ENCODE measurements at places on chromosomes 13 and 19. TPM values are rescaled to one million over a fixed set of nuclear protein-coding genes. Genes with fewer than 3 reads are reported as not detected.

- no peak for DNase-seq
Observed at GRCh38 chr19:11678504-11678903, 60.2 kb downstream of the ZNF823 start.

COMMD6 gene
- 151 TPM for polyA plus RNA-seq

DNA sequence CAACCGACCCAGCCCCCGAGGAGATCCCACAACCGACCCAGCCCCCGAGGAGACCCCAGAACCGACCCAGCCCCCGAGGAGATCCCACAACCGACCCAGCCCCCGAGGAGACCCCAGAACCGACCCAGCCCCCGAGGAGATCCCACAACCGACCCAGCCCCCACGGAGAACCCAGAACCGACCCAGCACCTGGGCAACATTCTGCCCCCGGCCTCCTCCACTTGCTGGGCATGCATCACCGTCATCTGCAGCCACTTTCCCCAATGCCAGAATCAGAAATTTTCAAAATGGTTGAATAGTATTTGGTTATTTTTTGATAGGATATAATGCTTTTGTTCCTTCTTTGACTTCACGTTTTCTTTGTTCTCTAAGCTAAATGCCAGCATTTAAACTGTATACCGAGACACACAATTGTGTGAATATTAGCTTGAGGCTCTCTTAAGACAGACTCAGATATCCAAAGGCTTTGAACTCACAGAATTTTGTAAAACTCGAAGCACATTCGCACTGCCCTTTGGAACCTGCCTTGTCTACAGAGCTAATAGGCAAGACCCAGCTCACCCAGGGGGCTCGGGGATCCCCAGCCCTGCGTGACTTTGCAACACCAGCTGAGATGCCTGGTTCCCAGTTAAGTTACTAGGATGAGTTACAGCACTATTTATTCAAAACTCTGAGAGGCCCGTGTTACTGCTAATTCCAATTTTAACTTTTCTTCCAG, 15.5 kb upstream of the RASA3 start:
- DNase-seq: no peak

- no peak for DNase-seq
Observed at GRCh38 chr13:36872621-36873020, 47.4 kb downstream of the SMAD9 start.

DNA sequence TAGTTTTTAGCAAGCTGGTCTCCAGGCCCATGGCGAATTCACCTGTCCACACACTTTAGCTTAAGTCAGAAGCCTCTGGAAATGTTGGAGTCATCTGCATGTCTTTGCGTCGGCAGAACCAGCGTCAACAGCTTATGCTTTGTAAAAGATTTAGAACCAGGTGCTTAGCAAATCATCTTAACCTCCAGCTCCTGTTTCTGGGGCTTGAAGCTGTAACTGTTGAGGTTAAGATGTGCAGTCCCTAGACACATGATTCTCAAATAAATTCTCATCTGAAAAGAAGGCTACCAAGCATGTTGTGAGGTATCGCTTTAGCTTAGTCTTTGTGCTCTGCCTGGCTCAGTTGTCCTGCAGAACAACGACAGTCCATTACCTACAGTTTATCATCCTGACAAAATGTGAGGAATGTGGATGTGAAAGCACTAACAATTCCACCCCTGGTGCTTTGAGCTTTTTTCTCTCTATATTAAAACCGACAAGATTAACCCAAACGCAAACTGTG, 4.4 kb downstream of the EFNB2 start:
- DNase-seq: no peak

DNA sequence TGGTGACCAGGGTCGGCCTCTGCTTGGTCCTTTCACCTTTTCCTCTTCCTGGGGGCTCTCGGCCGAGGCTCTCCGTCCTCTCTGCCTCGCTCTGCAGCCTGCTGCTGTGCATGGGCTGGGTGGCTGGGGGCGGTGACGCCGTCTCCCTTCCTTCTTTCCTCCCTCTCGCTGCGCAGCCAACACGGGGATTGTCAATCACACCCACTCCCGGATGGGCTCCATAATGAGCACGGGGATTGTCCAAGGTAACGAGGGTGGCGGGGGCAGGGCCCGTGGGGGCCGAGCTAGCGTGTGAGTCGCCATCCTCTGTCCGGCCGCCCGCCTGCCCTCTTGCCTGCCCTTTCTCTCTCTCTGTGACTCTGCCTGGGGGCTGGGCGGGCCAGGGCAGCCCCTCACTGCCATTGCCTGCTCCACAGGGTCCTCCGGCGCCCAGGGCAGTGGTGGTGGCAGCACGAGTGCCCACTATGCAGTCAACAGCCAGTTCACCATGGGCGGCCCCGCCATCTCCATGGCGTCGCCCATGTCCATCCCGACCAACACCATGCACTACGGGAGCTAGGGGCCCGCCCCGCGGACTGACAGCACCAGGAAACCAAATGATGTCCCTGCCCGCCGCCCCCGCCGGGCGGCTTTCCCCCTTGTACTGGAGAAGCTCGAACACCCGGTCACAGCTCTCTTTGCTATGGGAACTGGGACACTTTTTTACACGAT, 7.1 kb downstream of the YIPF2 start:
- DNase-seq: no peak

KL gene
- 3.9 TPM for polyA plus RNA-seq

DNA sequence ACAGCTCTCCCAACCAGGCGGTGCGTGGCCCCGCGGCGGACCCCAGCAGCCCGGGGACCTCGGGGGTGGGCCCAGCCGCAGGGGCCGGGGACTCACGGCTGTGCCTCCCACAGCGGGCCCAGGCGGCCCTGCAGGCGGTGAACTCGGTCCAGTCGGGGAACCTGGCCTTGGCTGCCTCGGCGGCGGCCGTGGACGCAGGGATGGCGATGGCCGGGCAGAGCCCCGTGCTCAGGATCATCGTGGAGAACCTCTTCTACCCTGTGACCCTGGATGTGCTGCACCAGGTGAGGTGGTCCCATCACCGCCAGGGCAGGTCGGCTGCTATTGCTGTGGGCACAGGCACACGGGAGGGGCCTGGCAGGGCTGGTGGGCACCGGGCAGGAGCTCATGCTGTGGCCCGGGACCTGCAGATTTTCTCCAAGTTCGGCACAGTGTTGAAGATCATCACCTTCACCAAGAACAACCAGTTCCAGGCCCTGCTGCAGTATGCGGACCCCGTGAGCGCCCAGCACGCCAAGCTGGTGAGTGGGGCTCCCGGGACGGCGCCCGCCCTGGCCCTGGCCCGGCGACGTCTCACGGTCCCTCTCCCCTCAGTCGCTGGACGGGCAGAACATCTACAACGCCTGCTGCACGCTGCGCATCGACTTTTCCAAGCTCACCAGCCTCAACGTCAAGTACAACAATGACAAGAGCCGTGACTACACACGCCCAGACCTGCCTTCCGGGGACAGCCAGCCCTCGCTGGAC, 7.3 kb downstream of the PTBP1 start:
- DNase-seq: no peak

- no peak for DNase-seq
Observed at GRCh38 chr13:61192826-61193225, 222.8 kb downstream of the PCDH20 start.

- DNase-seq: no peak
Observed at GRCh38 chr13:102817907-102818306, 19.0 kb downstream of the BIVM start.

PAK4 gene
- 12.2 TPM for polyA plus RNA-seq

FFAR3 gene
- not detected for polyA plus RNA-seq

- DNase-seq: no peak
Observed at GRCh38 chr13:67223024-67223423, 7.1 kb downstream of the PCDH9 start.

B3GNT8 gene
- 1.6 TPM for polyA plus RNA-seq

DNA sequence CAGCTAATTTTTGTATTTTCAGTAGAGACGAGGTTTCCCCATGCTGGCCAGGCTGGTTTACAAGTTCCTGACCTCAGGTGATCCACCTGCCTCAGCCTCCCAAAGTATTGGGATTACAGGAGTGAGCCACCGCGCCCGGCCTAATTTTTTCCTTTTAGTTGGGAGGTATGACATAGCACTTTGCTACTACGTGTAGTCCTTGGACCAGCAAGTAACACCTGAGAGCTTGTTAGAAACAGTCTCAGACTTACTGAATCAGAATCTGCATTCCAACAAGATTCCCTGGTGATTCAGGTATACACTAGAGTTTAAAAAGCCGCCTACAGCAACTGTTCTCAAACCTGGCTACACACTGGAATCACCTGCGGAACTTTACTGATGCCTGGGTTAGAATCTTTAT, 1.8 kb upstream of the FARP1 start:
- no peak for DNase-seq

- DNase-seq: no peak
Observed at GRCh38 chr13:41064493-41064892, 3.2 kb downstream of the WBP4 start.
